ENCODE measurements at places on chromosomes 16 and 17. TPM values are rescaled to one million over a fixed set of nuclear protein-coding genes. Genes with fewer than 3 reads are reported as not detected.

ACSM2A gene
- not detected for total RNA-seq

C17orf50 gene
- not detected for total RNA-seq

BPTF gene
- total RNA-seq, result 40.9 TPM

INTS2 gene
- total RNA-seq, result 11.8 TPM

AOC2 gene
- 1.00 TPM for total RNA-seq

CDH13 gene
- 22.9 TPM for total RNA-seq

TEKT5 gene
- not detected for total RNA-seq

CCL16 gene
- not detected for total RNA-seq

KRT15 gene
- 2,833 TPM for total RNA-seq

TSPOAP1 gene
- total RNA-seq, result 16.0 TPM

TEX14 gene
- not detected for total RNA-seq

KRTAP2-3 gene
- not detected for total RNA-seq

HSD17B2 gene
- total RNA-seq, result 0.72 TPM

CTNS gene
- total RNA-seq, result 14.3 TPM

CHP2 gene
- total RNA-seq, result 0.38 TPM

HBZ gene
- total RNA-seq, result not detected

SUPT6H gene
- total RNA-seq, result 59.3 TPM

CA4 gene
- 0.45 TPM for total RNA-seq

ZKSCAN2 gene
- 2.2 TPM for total RNA-seq

ARHGAP27 gene
- total RNA-seq, result 93.5 TPM

PGS1 gene
- 18.6 TPM for total RNA-seq

MFAP4 gene
- 33.1 TPM for total RNA-seq

OR3A3 gene
- total RNA-seq, result not detected

MIF4GD gene
- total RNA-seq, result 27.0 TPM

TBC1D3 gene
- not detected for total RNA-seq

MYH8 gene
- not detected for total RNA-seq

DBNDD1 gene
- 29.2 TPM for total RNA-seq

IL17C gene
- total RNA-seq, result not detected

DYNLRB2 gene
- not detected for total RNA-seq

NPIPA7 gene
- 5.8 TPM for total RNA-seq

DPEP1 gene
- 4.1 TPM for total RNA-seq

G6PC1 gene
- not detected for total RNA-seq

KRT27 gene
- not detected for total RNA-seq

UBE2O gene
- total RNA-seq, result 14.3 TPM

CHRNE gene
- 0.57 TPM for total RNA-seq

ABCA6 gene
- 52.1 TPM for total RNA-seq

C16orf86 gene
- 3.1 TPM for total RNA-seq

CDRT4 gene
- 3.6 TPM for total RNA-seq

ERN1 gene
- 16.1 TPM for total RNA-seq

XAF1 gene
- 11.3 TPM for total RNA-seq

KRTAP4-5 gene
- total RNA-seq, result not detected

BTBD17 gene
- total RNA-seq, result not detected

TPSB2 gene
- 4.0 TPM for total RNA-seq

ANKFN1 gene
- not detected for total RNA-seq

CFAP97D1 gene
- not detected for total RNA-seq

NOS2 gene
- 2.7 TPM for total RNA-seq

UTS2R gene
- total RNA-seq, result not detected

NPIPA5 gene
- total RNA-seq, result 1.9 TPM

RRN3 gene
- 22.4 TPM for total RNA-seq

RDM1 gene
- 0.53 TPM for total RNA-seq

HEATR9 gene
- total RNA-seq, result not detected

TMEM92 gene
- total RNA-seq, result not detected

All from esophagus squamous epithelium (tissue), 5 donors.